ENCODE measurements at places on chromosomes 1 and 21.

- DNase-seq: no peak
Observed at GRCh38 chr1:46394872-46395465, 852 bp downstream of the FAAH start.

DNA sequence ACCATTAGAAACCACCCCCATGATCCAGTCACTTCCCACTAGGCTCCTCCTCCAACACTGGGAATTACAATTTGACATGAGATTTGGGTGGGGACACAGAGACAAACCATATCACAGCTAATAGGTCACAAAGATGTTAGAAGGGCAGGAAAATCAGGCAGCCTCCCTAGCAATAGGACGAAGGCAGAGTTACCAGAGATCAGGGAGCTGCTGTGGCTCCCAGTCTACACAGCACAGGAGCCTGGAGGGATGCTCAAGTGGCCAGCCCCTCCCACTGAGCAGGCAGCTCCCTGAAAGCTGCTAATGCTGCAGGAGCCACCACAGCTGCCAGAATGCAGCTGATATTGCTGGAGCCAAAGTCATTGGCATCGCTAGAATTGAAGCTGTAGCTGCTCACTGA lies 51.0 kb downstream of the CR1L start:
- no peak for DNase-seq

DNA sequence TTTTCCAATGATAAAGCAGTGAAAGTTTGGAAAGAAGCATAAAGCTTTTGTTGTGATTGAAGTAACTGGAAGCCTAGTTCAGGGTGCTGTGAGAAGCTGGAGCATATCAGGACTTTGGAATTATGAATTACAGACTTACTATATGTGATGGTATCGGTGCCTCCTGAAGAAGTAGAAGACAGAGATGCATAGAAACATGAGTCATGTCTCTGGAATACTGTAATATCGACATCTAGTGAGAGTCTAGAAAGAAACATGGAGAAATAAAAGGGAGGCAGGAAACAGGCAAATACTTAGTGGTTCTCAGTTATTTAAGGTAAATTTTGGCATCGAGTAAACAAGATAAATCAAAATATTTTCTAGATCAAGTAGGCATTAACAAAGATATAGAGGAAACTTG lies 103.0 kb downstream of the CAMTA1 start:
- no peak for DNase-seq

DNA sequence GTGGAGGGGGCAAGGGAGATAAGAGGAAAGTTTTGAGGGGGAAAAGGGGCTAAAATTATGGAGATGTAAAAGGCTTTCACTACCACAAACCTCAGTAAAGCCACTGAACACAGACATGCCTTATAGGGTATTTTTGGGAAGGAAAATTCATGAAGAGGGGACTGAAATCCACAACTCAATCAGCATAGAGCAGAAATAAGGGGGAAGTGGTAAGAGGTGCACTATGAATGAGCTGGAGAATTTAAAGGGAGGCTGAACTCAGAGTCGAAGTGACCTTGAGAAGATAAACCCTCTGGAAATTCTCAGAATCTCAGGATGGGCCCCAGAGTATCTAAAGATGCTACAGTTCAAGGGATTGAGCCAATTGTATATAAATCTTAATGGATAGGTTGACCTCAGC lies 15.3 kb downstream of the RHEX start:
- DNase-seq: no peak

GRCh38 chr1:88134983-88135921 lies 548.8 kb upstream of the PKN2 start:
- no peak for DNase-seq

GRCh38 chr1:42144711-42145388 lies 8.4 kb upstream of the GUCA2B start:
- DNase-seq: no peak

GRCh38 chr1:226119169-226119568 lies 56.7 kb downstream of the H3-3A start:
- DNase-seq: no peak

- DNase-seq: no peak
Observed at GRCh38 chr1:203686091-203686632, 59.5 kb downstream of the ATP2B4 start.

- no peak for DNase-seq
Observed at GRCh38 chr1:82086739-82087138, 286.0 kb downstream of the ADGRL2 start.

- DNase-seq: no peak
Observed at GRCh38 chr1:86150553-86151055, 6.0 kb downstream of the COL24A1 start.

DNA sequence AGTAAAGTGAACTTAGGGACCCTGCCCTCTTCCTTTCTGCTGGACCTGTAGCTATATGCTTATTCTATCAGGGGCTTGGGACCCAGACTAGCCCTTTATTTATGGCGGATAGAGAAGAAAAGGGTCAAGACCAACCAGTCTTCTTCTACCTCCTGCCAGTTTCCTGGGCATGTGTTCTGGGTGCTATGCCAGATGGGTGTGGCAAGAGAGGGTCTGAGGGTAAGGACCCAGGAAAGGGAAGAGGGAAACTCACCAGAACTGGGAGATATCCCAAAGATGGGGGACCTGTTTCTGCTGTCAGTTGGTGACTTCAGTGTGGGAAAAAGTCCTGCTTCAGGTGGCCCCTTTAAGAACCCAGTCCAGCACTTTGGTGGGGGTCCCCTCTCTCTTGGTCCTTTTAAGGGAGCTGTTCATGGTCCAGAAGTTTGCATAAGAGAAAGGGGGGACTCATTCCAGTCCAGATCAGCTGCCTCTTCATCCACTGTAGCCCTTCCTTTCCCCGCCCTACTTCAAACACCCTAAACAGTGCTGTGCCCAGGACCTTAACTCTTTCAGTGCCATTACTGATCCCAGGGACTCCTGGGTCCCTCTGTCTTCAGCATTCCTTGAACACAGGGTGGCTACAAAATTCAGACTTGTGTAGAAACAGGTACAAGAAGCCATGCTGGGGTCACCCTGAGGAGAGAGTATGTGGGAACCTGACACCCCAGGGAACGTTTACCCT lies 18.4 kb downstream of the SSR2 start:
- DNase-seq: no peak

DNA sequence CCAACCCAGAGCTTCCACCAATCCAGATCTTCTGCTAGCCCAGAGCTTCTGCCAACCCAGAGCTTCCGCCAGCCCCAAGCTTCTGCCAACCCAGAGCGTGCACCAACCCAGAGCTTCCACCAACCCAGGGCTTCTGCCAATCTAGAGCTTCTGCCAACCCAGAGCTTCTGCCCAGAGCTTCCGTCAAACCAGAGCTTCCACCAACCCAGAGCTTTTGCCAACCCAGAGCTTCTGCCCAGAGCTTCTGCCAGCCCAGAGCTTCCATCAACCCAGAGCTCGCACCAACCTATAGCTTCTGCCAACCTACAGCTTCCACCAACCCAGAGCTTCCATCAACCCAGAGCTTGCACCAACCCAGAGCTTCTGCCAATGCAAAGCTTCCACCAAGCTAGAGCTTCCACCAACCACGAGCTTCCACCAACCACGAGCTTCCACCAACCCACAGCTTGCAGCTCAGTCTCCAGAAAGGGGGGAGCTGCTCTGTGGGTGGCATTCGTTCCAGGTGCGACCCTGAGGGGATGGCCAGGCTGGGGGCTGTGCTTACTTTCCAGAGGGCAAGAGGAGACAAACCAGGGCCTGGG lies 23.8 kb downstream of the CRYAA start:
- no peak for DNase-seq

DNA sequence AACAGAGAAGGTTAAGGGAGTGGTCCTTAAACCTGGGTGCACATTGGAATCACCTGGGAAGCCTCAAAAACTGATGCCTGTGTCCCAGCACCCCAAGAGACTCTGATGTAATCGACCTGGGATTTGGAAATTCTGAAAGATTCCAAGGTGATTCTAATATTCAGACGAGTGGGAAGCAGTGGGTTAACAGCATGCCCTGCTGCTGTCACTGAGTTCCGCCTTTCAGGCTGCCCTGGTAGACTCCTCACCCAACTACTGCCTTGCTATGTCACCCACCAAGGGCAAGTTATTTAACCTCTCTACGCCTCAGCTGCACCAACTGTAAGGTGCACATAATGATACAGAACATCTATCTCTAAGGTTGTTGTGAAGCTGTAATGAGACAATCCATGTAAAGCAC lies 59.2 kb downstream of the CD34 start:
- no peak for DNase-seq

DNA sequence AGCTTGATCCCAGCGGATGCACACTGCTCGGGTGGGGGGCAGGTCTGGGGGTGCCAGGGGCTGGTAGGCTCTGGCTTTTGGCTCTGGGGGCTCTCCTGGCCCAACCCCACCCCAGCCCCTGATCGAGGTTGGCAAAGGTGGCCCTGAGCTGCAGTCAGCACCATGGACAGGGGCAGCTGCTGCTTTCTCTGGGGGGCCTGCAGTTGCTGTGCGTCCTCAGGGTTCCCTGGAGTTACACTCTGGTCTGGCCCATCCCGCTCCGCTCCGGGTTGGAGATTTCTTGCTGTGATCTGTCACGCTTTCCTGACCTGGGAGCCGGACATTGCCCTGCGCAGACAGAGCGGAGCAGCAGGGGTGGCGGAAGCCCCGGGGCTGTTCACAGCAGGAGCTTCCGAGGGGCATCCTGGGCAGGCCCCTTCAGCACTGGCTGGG lies 8.0 kb upstream of the PLCH2 start:
- peak; percentile 24 for DNase-seq

GRCh38 chr21:37748351-37748750 lies 167.9 kb downstream of the KCNJ6 start:
- no peak for DNase-seq

- DNase-seq: no peak
Observed at GRCh38 chr1:208942394-208943130, 641.0 kb upstream of the CAMK1G start.

GRCh38 chr1:94020764-94021579 lies 100.0 kb downstream of the ABCA4 start:
- no peak for DNase-seq

DNA sequence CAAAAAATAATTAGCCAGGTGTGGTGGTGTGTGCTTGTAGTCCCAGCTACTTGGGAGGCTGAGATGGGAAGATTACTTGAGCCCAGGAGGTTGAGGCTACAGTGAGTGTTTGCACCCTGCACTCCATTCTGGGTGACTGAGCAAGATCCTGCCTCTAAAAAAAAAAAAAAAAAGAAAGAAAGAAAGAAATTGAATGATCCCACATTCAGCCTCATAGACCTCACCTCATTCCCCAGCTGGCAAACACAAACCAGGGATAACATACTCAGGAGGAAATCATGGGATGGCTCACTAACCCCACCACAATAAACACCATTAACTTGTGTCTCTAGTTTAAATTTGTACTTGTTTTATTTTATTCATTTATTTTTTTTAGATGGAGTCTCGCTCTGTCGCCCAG lies 8.5 kb downstream of the ENSA start:
- DNase-seq: no peak

DNA sequence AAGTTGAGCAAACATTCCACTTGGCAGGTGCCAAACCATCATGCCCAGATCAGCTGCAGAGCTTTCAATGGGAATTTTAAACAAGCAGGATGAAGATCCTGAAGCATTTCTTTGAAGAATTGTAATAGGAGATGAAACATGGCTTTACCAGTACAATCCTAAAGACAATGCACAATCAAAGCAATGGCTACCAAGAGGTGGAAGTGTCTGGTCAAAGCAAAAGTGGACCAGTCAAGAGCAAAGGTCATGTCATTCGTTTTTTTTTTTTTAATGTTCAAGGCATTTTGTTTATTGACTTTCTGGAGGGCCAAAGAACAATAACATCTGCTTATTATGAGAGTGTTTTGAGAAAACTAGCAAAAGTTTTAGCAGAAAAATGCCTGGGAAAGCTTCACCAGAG lies 3.0 kb upstream of the NDUFS5 start:
- no peak for DNase-seq

DNA sequence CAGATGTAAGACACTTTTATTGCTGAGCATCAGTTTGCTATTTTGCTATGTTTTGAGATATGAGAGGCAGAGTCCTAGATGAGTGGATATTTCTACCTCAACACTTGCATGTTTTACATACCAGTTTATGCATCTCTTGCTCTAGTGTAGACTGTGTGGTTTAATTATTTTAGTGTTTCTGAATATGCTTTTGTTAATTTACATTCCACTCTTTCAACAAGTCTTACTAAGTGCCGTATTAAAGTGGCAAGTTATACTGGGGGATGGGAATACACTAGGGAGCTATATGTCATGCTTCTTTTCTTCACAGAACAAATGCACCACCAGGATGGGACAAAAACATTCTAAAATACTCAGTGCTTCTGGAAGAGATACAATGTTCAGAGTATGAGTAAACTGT lies 507.7 kb upstream of the PRMT6 start:
- DNase-seq: no peak

DNA sequence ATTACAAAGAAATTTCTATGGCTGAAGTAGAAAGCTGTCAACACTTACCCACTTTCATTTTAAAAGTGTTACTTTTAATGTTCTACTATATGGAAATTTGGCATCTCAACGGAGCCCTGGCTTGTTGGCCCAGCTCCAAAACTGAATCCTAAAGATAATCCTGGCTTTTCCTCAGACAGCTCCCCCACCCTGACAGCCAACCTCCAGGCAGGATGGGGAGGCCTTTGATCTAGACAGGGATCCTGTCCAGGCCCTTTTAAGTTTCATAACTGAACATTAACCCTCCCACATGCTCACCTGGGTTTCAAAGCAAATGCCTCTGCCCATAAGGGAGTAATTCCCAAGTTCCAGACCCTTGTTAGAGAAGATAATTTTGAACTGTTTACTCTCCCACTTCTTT lies 99.3 kb upstream of the RALGPS2 start:
- no peak for DNase-seq

DNA sequence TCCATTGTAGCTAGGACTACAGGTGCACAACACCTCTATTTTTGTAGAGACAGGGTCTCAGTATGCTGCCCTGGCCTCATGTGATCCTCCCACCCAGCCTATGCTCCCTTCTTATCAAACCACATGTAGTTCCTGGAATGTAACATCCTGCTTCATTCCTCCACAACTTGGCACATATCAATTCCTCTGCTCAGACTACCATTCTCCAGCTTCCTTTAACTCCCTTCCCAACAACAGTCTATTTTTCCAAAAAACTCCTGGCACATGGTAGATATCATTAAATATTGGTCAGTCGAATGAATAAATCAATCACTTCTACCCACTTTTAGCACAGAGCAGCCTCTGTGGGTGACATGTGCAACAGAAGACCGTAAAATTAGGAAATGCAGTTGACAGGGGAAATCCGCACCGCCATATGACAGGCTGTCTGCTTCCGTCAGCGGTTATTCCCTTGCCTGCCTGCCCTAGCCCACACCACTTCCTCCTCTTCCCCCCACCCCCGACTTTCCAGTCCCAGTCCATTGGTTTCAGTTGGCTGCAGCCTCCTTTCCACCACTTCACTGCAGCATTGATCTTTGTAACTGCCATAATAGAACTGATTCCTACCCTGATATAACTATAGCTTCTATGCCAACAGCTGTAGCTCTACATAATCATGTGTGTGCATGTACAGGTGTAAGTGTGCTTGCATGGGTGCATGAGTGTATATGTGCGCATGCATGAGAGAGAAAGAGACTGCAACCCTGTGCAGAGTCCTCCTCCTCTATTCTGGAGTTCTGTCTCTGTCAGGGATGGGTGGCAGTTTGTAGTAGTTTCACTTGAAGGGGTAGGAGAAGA lies 6.8 kb upstream of the AKR1A1 start:
- DNase-seq: peak; percentile 77

Data from stimulated activated naive CD8-positive, alpha-beta T cell treated with anti-CD3 and anti-CD28 coated beads, Interleukin-15, amount 100 ng/mL, for 72 hours (primary cell).